ENCODE measurements at places on chromosomes 4 and X.

DNA sequence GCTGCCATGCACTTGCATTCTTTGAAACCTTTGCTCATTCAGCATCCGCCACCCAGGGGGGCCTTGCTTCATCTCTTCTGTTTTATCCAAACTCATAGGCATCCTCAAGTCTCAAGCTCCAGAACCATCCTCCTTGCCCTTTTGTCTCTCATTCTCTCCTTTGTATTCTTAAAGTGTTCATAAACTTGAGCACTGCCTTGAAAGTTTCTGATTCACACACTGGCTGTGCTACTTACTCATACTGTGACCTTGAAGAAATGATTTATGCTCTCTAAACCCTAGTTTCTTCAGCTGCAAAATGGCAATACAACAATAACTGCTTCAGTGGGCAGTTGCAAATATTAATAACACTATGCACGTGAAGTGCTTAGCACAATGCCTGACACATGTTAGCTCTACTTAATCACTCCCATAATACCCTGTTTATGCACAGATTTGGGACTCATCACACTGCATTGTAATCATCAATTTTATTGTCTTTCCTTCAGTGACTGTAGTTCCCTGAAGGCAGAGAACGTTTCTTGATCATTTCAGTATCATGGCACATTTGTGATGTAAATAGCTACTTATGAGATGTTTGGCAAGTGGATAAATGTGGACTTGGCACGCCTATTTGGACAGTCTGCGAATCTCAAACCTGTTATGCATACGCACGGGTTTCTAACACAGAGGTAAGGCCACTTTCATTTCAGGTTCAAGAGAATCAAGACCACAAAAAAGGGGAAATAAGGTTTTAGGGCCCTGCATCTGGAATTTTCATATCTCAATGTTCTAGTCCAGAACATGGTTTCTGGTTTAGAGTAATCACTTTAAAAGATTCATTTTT, 291.0 kb downstream of the LDB2 start:
- no peak for DNase-seq

DNA sequence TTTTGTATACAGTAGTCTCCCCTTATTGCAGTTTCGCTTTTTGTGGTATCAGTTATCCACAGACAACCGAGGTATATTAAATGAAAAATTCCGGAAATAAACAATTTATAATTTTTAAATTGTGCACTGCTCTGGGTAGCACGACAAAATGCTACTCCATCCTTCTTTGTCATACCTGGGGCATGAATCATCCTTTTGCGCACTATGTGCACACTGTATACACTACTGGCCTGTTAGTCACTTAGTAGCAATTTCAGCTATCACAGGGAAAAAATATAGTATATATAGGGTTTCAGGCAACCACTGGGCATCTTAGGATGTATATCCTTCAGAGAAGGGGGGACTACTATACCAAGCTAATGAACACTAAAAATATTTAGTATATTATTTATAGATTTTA, 198.8 kb upstream of the FAT4 start:
- no peak for DNase-seq

DNA sequence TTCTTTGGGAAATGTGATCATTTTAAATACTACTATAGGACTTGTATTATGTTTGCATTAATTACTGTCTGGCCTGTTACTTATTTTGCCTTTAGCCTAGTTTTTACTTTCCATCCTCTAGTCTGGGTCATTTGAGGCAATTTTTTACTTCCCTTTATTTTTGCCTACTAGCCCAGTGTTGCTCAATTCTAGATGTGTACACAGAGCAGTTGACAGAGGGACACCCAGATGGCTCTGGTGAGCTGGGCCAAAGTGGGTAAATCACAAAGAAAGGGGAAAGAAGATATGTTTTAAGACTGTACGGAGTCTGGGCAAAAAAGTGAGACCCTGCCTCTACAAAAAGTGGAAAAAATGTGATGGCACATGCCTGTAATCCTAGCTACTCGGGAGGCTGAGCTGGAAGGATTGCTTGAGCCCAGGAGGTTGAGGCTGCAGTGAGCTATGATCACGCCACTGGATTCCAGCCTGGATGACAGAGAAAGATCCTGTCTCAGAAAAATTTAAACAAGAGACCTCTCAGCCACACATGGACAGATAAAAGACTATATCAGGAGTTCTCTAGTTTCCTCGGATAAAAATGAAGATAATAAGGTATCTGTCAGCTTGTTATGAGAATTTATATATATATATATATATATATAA, 35.7 kb downstream of the APOO start:
- peak; percentile 76 for DNase-seq

DNA sequence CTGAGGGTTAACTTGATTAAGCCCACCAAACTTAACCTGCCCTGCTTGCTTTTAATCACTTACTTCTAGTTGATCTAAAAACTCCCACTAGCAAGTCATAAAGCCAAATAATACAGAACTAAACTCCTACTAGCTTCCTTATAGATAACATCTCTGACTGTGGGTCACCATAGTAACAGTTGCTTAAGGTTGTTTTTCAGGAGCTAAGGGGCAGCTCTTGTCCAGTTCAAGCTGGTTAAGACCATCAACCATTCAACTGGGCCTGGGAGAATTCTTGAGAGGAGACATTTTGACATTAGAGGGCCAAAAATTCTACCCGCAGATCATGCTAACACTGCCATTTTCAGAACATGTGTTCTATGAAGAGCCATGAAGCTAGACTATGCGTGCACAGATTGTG, 67.0 kb downstream of the UCHL1 start:
- peak; percentile 59 for DNase-seq

DNA sequence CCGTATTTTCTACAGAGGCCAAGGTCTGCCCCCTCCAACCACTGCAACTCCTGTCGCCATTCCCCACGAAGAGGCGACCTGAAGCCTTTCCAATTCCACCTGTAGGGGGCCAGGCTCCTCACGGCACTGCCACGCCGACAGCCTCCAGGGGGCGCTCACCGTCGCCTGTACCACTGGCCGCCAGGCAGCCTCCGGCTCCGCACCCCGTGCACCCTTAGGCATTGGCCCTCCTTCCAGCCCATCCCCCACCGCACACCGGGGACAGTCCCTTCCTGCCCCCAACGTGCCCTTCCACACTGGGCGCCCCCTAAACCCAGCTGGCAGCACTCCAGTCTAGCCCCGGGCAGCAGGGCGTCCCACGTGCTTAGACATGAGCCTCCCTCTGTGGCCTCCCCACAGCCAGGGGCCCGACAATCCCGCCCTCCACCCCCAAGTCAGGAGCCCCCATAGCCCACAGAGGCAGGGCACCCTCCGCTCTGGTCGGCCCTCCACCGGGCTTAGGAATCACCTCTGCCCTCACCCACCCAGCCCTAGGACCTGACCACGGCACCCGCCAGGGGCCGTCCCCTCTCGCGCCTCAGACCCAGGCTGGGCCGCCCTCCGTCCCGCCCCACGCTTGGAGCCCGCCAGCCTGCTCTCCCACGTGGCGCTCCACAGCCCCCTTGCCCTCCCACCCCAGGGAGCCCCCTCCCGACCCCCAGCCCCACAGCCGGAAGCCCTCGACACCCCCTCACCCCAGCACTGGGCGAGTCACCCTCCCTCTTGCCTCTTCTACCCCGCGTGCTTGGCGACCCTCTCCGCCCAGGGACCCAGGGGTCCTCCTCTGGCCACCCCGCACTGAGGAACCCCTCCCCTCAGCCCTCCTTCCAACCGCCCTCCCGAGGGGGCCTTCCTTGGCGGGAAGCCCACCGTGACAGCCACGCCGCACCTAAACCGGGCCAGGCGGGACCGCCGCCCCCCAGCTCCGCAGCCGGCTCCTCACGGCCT, 711 bp downstream of the PNMA6E start:
- peak; percentile 66 for DNase-seq

DNA sequence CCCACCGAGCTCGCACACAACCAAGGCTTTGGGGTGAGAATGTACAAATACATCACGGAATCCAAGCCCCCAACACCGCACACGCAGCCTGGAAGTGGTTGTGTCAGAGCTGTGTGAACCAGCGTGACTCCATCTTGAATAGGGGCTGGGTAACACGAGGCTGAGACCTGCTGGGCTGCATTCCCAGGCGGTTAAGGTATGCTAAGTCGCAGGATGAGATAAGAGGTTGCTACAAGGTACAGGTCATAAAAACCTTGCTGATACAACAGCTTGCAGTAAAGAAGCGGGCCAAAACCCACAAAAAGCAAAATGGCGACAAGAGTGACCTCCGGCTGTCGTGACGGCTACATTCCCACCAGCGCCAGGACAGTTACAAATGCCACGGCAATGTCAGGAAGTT, 258.4 kb downstream of the DHRSX start:
- no peak for DNase-seq

DNA sequence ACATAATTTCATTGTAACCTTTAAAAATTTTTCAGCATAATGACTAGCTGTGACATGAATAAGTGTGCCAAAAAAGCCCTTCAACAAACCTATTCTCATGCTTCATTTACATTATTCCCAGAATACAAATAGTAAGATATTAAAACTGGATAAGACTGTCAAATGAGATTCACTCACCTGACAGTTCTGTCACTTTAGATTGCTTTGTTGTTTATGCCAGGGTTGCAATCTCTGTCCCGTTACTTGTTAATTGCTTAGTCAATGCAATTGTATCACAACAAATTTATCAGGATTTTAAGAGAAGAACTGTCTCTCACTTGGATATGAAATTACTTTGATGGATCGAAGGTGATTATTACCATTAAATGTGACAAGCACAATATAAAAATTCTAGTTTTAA, 616.0 kb upstream of the IGFBP7 start:
- DNase-seq: no peak

DNA sequence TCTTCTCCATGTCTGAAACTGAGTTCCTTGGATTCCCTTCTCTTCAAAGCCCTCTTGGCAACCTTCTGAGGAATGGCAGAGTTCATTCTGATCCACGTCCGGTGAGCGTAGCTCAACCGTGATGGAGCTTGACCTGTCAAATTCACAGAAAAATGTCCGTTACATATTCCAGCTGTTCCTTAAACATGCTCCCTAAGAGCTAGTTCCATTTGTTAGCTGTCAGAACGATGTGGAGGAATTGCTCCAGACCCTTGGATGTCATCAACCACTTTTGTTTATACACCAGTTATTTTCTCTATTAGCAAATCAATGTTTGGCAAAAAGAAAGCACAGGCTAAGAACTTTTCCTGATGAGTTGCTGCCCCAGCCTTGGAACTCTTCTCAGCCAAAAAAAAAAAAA, 50.1 kb downstream of the NHS start:
- DNase-seq: no peak

- DNase-seq: no peak
Observed at GRCh38 chr4:77072195-77072753, 3.5 kb downstream of the CCNI start.

GRCh38 chrX:43002526-43003203, 224.7 kb upstream of the PPP1R2C start:
- DNase-seq: no peak

- DNase-seq: peak; percentile 76
Observed at GRCh38 chr4:176340871-176341685, 21.3 kb downstream of the SPCS3 start.

DNA sequence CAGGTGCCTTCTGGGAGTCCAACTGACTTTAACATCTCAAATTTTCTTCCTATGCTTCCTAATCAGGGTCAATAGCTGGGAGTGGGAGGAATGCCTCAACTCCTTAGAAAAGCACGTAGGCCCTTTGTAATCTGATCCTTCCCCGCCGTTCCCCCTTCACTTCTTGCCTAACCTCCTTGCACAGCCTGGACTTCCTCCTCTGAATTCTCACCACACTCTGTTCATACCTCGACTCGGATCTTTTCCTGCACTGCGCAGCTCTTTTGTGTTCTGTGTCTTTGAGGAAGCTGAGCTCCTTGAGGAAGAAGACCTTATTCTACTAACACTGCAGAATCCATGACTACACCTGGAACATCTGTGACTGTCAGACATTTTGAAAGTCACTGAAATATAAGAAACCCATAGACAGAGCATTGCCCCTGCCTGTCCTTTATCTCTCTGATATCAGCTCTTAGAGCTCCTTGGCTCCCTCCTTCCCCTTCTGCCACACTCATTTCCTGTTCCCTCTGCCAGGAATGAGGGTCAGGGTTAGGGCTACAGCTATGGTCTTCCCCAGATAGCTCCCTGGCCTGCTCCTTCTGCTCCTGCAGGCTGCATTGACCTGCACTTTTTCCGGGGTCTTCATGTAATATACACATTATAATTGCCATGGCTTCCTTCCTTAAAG, 140.2 kb upstream of the LDB2 start:
- DNase-seq: no peak

GRCh38 chr4:78517050-78517652, 34.4 kb upstream of the ANXA3 start:
- peak; percentile 71 for DNase-seq

- DNase-seq: no peak
Observed at GRCh38 chrX:153320555-153321184, 897 bp downstream of the PNMA6F start.

DNA sequence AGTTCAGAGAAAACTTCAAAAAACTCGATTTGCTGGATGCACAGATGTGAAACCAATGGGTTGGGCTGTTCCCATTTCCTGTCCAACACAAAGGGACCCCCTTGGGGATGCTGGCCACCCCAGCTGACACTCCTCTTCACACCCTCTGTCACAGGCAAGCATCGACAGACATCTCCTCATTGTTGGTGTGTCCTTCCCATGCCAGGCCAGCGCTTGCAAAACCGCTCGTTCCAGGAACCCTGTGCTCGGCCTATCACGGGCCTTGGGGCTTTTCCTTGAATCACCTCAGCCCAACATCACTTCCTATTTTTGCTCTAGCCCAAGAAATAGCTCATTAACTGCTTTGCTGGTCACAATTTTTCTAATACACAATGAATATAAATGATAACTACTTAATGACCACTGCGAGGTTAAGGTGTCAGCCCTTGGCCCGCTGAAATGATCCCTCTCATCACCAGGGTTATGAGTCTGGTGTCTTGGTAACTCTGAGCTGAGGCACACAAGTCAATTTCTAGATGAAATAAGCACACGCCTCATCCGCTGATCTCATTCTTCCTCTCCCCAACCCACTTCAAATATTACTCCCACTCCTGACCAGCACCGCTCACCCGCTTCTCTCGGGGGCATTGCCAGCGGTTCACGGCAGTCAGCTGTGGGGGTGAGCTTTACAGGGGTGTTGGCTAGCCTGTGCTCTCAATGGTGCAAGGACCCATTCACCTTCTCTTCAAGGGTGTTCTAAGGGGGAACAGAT, 32.3 kb downstream of the BCOR start:
- DNase-seq: no peak

- DNase-seq: no peak
Observed at GRCh38 chr4:188728359-188728758, 589.1 kb downstream of the TRIML1 start.

GRCh38 chrX:123962794-123963373, 1.4 kb downstream of the STAG2 start:
- peak; percentile 94 for DNase-seq

GRCh38 chr4:68630371-68630770, 40.1 kb downstream of the UGT2B15 start:
- DNase-seq: no peak

DNA sequence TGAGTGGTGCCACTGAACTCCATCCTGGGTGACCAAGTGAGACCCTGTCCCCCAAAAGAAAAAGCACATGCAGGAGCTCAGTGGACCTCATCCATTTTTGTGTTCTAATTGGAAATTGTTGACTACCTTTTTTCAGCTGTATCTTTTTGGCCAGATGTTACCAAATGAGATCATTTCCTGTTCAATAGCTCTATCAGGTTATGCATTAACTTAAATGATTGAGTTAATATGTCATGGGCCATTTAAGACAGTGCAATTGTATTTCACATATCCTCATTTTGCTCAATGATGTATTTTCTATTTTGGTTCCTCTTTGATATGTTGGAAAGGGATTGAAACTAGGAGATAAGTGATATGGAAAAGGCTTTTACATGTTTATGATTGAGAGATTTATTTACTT, 26.2 kb upstream of the RHOH start:
- DNase-seq: no peak

GRCh38 chr4:67996127-67996526, 32.8 kb upstream of the TMPRSS11A start:
- no peak for DNase-seq

- DNase-seq: peak; percentile 50
Observed at GRCh38 chr4:165299399-165300060, 27.9 kb upstream of the MSMO1 start.

Measured in hematopoietic multipotent progenitor cell treated with erythropoietin and hydrocortisone succinate and interleukin-3 and kit ligand, for 4 days (in vitro differentiated cells).